ENCODE measurements at places on chromosomes 1 and 21.

DNA sequence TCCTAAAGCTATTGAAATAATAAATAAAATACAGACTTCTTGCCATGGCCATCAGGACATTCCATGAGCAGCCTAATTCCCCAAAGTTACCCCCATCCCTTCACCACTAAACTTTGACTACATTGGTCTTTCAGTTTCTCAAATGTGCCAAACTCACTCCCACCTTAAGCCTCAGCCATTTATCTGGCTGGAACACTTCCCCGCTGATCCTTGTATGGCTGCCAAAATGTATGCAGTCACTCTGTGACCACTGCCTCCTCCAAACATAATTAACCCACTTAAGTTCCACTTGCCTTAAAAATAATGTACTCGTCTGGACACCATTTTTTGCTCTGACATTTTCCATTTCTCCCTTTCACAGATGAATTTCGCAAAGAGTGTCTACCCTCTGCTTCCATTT is 407.4 kb downstream of the NTNG1 start:
- DNase-seq: no peak

DNA sequence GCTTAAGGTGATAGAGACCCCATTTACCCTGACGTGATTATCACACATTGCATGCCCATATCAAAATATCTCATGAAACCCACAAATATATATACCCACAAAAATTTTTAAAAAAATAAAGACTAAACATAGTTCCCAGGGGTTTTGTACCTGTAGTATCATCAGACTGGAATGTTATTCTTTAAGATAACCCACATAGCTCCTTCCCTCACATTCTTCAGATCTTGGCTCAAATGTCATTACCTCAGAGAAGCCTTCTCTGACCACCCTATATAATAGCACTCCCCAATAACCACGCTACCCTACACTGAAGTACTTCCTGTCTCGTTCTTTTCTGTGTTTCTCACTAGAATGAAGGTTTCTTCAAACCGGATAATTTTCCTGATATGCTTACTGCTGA is 138.3 kb upstream of the SNX7 start:
- DNase-seq: no peak

DNA sequence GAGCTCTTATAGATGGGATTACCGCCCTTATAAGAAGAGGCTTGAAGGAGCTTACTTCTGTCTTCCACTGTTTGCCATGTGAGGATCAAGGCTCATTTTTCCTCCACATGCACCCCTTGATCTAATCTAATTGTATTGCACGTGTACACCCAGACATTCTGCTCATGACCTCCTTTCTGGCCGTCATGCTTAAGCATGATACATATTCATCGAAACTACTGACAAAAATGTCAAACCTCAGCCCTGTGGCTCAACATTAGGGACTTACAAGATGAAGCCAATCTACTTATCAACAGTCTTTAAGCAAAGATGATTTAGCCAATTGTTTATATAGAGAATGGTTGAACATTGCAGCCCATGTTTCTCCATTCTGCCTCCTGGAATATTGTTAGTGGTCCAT is 127.6 kb downstream of the XCL2 start:
- no peak for DNase-seq

- DNase-seq: no peak
Observed at GRCh38 chr1:25543005-25543424, 391 bp upstream of the LDLRAP1 start.

DNA sequence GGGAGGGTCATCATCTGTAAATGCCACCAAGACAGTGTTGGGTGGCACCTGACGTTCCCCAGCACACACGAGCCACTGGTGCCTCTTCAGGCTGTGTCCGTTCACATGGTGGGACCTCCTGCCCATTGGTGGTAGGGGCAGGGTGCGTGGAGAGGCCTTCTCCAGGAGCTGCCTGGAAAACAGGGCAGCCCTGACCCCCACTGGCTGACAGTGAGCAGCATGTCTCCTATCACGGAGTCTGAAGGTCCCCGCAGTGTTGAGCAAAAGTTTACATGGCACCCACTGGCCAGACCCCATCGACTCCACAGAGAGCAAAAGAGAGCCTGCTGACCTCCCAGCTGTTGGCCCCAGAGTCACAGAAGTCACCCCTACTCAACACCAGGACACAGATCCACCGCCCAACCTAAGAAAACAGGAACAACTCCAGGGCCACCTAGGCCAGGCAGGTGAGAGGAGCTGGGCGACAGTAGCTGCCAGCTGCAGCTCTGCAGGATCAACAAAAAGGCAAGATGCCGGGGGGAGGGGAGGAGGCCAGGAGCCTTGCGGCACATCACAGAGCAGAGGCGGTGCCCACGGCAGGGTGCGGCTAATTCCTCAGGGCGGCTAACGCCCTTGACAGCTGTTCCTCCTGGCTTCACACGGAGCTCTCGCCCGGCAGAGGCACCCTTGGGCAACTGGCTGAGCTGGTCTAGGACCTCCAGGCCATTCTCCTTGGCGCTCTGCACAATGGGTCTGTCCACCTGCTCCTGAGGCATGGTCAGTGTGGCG is 14.4 kb upstream of the IFI6 start:
- DNase-seq: no peak

DNA sequence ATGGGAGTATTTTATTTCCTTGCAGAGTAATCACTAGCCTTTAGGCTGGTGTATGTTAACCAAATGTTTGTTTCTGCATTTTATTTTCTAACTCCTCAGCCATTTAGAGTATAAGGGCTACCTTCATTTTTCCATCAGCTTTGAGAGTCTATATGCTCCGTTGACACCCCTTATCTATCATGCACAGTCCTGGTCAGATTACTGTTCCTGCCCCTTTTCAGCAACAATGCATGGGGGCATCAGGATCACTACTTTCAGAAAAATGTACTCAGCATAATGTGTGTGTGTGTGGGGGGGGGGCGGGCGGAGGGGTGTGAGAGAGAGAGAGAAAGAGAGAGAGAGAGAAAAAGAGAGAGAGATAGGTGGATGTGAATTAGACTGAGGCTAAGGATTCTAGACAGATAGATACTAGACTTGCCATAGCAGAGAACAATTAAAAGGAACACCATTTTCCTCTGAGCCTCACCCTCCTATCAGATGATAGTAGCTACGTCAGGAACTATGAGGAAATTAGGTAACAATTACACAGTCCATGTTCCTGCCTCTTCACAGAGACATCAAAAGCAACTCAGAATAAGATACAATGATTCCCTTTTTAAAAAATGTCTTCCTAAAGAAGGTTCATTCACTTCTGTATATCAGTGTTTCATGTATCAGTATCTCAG is 40.8 kb downstream of the FCER1A start:
- DNase-seq: no peak

DNA sequence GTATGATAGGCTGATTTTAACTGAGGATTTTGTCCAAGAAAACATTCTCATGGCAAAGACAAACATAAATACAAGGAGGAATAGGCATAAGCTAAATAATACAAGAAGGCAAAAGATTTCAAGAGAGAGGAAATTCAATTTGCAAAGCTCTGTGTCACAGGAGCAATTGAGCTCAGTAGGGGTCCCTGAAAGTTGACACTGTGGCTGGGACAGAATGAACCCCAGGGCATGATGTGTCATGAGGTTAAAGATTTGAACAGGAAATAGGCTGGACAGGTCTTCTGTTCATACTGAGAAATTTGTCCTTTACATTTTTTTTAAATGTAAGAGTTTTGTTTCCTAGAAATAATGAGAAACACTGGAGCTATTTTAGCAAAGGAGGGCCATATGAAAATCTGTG is 555.4 kb upstream of the NEGR1 start:
- no peak for DNase-seq

DNA sequence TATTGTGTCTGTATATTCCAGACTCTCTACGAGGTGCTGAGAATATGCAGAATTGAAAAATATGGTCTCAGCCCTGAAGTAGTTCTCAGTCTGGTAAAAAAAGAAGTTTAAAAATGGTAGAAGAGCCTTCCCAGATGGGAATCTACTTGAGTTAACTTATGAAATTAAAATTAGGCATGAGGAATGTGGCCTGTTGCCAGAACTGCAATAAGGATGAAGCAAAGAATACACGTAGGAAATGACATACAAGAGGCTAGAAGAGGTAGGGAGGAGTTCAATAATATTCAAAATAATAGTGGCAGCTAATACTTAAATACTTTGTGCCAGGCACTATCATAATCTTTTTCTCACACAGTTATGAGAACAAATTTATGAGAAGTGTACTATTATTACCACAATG is 6.3 kb downstream of the ASPM start:
- DNase-seq: no peak

DNA sequence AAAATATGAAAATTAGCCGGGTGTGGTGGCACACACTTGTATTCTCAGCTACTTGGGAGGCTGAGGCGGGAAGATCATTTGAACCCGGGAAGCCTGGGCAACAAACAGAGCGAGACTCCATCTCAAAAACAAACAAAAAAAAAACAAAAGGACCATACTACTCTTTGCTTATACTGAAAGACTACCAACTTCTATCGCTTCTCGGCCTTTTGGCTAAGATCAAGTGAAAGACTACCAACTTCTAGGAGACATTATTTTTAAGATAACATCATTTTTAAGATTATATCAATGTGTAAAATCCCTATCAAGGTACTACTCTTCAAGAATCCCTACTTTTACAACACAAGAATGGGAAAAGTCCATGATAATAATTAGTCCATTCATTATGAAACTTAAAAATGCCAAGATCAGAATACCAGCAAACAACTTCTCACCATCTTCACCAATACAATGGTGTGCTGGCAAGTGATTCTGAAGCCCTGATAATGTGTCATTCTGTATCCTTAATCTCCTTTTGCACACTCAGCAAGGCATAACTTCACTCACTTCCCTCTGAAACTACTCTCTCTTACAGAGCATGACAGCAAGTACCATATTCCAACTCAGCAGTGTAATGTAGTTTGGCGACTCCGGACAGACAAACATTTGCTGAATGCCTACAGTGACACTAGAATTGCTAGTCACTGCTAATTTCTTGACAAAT is 1.7 kb downstream of the PTP4A2 start:
- DNase-seq: no peak

- DNase-seq: no peak
Observed at GRCh38 chr1:220182656-220183055, 88.7 kb downstream of the IARS2 start.

DNA sequence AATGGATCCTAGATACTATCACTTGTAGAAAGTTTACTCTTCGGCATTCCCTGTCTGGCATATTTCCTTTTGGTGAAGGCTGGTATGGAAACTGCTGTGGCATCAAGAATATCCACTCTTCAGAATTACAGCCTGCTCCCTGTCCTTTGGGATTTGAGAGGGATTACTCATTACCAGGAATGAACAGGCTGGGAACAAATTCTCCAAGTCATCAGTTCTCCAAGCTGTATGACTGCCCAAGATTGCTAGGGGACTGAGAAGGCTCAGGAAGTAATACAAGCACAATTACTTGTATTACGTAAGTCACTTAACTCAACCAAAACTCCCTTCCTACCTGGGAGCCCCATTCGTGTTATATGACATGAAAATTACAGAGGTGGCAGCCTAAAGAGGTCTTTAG is 49.6 kb downstream of the CD58 start:
- DNase-seq: peak; percentile 90

DNA sequence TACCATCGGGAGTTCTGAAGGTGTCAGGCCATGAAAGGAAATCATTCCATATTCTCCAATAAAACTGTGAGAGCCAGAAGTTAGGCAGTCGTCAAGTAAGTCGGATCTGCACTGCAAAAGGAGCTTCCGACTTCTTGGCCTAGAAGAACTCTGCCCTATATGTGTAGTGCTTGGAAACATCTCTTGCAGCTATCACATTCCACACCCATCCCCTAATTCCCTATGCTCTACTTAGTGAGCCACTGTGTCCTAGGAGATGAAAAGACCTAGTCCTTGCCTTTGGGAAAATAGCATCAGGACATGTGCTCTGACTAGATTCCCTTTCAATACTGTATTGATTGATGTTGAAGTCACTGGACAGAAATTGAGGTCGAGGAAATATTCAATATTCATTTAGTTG is 8.2 kb upstream of the GJA9 start:
- no peak for DNase-seq

- no peak for DNase-seq
Observed at GRCh38 chr1:19376428-19377372, 64.6 kb downstream of the SLC66A1 start.

DNA sequence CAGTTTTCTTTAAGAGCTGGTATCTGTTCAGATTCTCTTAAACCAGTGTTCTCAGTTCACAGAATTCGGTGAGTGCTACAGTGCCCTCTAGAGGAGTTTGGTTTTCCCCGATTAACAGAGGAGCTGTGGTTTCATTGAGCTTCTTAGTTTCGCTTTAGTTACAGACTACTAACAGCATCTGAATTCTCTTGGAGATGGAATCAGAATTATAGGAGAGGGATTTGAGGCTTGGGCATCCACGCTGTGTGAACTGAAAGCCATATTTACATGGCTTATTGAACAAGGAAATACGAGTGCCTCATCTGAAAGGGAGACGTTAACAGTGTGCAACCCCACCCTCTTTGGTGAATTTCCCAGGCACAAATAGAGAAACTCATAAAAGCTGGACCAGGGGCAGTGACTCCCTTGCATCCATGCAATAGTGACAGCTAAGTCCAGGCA is 202.0 kb downstream of the USH2A start:
- peak; percentile 74 for DNase-seq

DNA sequence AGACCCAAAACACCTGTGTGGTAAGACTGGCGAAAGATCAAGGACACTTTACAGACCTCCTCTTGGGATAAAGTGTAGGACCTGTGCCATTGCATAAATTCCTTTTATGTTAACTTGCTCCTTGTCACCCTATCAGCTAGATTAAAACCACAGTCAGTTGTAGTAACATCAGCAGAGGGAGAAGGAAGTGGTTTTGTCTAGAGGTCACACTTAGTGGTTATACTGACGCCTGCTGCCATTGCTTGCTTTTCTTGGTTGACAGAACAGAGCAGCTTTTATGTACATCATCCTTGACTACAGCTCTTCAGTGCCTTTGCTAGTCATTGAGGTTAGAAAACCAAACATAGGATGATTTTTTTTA is 101.4 kb downstream of the PBX1 start:
- DNase-seq: no peak

DNA sequence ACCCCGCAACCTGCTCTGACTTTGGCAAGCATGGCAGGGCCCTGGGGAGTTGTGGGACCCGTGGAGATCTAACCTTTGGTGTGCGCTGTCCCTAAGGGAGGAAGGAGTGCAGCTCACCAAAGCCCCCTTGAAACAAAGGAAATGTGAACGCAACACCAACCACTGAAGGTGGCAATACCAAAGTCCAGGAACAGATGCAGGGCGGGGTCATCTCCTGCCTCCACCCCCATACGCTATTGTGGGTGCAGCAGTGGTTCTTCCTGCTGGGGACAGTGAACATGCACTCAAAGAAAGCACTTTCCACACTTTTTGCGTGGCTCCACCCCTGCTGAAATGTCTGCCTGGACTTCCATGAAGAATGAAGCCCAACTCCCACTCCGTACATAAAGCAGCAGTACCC is 93.0 kb downstream of the UBE2U start:
- DNase-seq: no peak

DNA sequence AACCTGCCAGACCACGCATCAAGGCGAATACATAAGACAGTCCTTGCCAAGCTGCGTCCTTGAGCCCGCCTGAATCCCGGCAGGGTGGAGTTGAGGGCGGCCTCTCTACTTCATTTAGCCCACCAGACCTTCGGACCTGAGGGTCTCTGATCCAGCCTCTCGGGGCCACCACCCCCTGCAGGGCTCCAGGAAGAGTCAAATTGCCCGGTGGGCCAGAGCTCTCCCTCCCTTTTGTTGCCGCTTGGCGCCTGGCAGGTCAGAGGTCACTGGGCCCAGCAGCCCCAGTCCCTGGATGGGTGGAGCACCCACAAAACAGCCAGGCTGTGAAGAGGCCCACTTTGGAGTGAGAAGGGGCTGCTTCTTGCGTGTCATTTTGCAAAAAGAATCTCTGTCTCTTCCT is 9.0 kb downstream of the GNG4 start:
- DNase-seq: no peak

- no peak for DNase-seq
Observed at GRCh38 chr1:78758506-78758905, 108.9 kb downstream of the IFI44 start.

Data from stromal cell of bone marrow (primary cell).